ENCODE measurements at places on chromosomes 11 and 22.

GRCh38 chr11:33013755-33014154, 1.9 kb upstream of the DEPDC7 start:
- no peak for DNase-seq

DNA sequence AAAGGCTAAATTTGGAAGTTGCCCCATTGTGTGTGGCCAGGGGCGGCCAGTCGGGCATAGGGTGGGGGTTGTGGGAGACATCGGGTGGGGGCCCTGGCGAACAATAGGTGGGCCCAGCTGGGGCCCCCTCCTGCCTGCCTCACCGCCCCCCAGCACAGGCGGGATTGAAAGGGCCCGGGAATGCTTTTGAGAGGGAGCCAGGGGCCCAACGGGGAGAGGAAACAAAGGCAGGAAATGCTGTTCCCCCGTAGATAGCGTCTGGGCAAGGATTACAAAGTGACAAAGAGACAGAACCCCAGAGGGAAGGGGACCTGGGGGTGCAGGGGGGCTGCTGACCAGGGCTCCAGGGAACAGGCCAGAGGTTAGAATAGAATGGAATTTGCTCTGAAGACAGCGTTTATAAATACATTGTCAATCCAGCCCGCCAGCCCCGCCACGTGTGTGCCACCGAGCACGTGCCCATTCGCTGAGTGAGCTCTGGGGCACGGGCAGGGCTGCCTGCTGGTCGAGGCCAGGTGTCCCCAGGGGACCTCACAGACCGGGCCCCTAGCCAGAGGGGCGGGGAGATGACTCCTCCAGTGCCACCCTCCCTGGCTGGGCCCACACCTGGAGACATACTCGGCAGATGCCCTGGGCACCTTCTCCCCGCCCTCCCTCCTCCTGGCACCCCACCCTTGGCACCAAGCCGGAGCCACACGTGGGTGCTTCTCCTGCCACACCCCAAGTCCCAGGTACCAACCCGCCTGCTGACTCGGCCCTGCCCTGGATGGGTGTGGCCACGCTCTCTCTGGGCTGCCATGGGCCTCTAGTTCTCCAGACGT, 9.7 kb downstream of the PDGFB start:
- no peak for DNase-seq

- peak; percentile 94 for DNase-seq
Observed at GRCh38 chr11:64240435-64241240, at the start of gene FKBP2. Gene FKBP2, plus strand, starts transcription at chr11:64241095. Its CDS starts 1,293 bp downstream, at chr11:64242388.

DNA sequence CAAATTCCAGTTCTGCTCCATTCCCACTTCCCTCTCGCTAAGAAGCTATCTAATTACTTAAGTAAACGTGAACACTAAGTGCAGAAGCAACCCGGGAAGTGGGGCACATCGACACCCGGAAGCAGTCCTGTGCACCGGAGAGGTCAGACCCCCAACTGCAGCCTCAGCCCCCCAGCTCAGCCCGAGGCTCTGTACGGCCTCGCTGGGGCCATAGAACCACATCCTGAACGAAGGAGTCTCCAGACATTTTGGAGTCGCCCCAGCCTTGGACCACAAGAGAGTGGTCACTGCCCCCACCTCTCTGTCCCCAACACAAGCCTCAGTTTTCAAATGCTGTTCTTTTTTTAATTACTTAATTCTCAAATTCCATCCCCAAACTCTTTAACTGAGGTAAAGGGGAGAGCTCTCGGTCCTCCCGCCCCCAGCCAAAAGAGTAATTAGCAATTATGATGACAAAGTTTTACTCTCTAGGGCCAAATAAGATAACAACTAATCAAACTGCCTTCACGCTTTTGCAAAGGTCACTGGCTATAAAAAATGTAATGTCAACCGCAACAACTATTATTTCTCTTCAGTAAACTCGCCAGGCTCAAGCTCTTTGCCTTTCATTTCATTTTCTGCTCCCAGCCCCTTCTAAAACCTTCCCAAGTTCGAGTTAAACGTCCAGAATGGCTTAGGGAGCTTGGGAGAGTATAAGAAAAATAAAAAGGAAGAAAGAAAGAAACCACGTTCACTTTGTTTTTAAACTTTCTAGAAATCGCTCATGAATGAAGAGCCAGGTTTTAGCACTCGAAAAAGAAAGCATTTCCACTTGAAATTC, 2.2 kb downstream of the PAX6 start:
- DNase-seq: no peak

GRCh38 chr11:9720290-9720630, 56.4 kb downstream of the SWAP70 start:
- no peak for DNase-seq

- DNase-seq: peak; percentile 98
Observed at GRCh38 chr11:14336507-14337503, 22.2 kb downstream of the RRAS2 start.

- DNase-seq: no peak
Observed at GRCh38 chr11:126748100-126748791, 252.3 kb downstream of the KIRREL3 start.

DNA sequence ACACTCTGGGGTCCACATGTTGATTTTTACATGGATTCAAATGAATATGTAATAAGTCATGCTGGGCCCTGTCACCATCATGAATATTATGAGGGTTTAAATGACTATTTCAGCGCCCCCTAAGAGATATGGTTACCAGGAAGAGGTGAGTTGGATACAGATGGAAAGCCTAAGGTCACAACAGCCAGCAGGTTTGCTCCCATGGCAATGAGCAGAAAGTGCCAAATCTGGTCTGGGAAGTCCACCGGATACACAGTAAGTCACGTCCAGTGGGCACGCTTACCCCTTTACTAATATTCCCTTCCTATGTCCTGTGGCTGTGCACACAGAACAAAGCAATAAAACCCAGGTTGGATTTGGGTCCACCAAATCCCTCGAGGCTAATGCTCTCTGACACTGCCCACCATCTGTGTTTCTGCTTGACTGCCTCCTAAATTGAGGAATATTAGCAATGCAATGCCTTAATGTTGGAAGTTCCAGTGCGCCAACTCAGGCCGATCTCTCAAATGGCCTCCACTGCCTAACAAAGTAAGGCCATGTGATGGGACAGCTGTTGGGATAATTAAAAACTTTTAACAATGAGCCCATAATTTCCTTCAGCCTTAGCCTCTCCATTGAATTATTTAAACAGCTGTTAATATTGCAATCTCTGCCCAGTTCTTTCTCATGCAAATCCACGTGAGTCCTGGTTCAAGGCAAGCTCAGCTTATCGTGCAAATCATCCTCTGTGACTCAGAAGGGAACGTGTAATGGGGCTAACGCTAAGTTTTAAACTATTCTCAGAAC, 97.6 kb downstream of the SLC1A2 start:
- peak; percentile 93 for DNase-seq

- DNase-seq: peak; percentile 55
Observed at GRCh38 chr11:59756558-59756840, 1.3 kb downstream of the STX3 start.

GRCh38 chr11:33952805-33953204, 60.9 kb upstream of the LMO2 start:
- no peak for DNase-seq

- DNase-seq: no peak
Observed at GRCh38 chr11:3149852-3150188, 15.3 kb downstream of the OSBPL5 start.

DNA sequence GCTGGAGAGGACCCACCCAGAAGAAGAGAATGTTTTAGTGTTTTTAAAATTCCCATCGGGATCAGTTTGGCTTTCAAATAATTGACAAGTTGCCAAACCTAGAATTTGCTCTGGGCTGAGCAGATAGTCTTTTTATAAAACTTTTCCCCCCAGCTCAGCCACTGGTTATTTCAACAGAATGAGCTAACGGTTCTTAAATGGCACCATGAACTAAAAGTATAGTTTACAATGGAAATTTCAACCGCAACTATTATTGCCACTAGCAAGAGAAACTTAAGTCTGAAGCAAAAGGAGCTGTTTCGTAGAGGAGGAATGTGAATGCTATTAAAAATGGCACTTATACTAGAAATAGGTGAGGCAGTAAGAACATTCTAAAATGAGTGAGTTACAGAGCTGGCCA, 3.4 kb downstream of the DKK3 start:
- DNase-seq: no peak

GRCh38 chr22:20237480-20238440, 30.4 kb downstream of the RTN4R start:
- DNase-seq: no peak

DNA sequence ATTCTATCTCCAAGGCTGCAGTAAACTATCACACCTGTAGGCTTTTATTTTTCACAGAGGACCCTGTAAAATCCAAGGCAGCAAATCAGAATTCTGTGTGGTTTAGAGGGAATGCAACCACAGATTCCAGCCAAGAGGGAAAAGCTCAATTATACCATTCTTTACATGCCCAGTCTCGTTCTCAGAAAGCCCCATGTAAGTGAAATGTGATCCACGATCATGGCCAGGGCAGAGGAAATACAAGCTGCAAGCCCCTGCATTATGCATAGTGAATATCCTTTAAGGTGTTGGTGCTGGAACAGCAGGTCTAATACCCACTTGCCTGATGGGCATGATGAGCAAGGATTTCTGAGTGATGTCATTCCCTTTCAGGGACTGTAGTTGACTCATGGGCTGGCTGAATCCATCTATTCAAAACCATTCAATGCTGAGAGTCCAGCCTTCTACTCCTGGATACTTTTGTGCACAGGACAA, 198.7 kb upstream of the MTMR2 start:
- DNase-seq: no peak

GRCh38 chr11:17389957-17390649, 1.6 kb upstream of the KCNJ11 start:
- no peak for DNase-seq

Data from fibroblast of mammary gland (primary cell).